T-cell (primary cell): ENCODE measurements at places on chromosomes 4 and X. TPM values are rescaled to one million over a fixed set of nuclear protein-coding genes. Genes with fewer than 3 reads are reported as not detected.

ZNF732 gene
- not detected for total RNA-seq

DNA sequence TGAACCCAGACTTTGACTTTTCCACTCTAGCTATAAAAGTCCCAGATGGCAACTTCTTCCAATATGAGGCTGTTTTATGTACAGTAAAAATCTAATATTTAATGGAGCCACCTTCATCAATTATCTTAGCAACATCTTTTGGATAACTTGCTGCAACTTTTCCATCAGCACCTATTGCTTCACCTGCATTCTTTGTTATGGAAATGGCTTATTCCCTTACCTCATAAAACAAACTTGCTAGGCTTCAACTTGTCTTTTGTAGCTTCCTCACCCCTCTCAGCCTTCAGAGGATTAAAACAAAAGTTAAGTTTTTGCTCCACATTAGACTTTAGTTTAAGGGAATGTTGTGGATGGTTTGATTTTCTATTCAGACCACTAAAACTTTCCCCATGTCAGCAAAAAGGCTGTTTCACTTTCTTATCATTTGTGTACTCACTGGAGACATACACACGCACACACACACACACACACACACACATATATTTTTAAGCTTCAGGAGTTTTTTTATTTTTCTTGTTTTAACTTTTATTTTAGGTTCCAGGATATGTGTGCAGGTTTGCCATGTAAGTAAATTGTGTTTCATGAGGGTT lies 1296.1 kb upstream of the PABPC4L start:
- H3K27ac ChIP-seq = no peak overlapping the region
- H3K4me3 ChIP-seq = no peak overlapping the region
- H3K4me1 ChIP-seq = no peaks in the 10 kb centered on the region
- DNase-seq = no peak
- H3K27me3 ChIP-seq = no peaks in the 10 kb centered on the region

DNA sequence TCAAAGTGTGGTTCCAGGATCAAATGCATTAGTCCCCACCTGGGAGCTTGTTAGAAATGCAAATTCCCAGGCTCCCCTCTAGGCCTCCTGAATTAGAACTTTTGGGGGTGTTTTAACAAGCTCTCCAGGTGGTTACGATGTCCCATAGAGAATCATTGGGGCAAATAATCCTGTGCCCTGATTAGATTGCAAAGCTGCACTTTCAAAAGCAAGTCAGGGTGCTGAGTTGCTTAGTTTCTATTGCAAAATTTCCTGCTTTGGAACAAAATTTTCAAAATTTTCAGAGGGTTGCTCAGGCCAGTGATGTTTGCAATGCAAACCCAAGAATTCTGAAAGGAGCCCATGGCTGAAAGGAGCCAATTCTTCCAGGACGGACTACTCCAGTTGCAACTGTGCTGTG lies 71.0 kb downstream of the MGST2 start:
- peaks cover 14% of the 10 kb centered on the region for H3K4me1 ChIP-seq
- H3K4me3 ChIP-seq = no peak overlapping the region
- H3K36me3 ChIP-seq = no peaks in the 10 kb centered on the region
- no peak for DNase-seq

DNA sequence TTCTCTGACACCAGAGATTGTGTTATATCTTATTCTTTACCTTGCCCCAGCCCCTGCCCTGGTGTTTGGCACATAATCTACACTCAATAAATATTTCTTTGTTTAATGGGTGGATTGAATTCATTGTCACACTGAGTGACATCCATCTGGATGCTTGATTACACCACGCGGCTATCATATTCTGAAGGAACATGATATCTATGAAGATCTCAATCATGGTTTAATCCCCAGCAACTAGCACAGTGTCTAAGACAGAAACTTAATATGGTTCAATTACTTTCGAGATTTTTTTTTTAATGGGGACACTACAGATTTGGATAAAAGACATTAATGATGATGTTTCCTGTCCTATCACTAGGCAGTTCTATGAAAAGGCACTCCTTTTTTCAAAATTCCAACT lies 246.3 kb downstream of the PALLD start:
- no peak overlapping the region for H3K4me3 ChIP-seq
- no peak for DNase-seq
- H3K4me1 ChIP-seq = no peaks in the 10 kb centered on the region

GRCh38 chr4:33649471-33649870 lies 2594.8 kb downstream of the ARAP2 start:
- H3K4me1 ChIP-seq = no peaks in the 10 kb centered on the region
- no peaks in the 10 kb centered on the region for H3K36me3 ChIP-seq
- H3K27ac ChIP-seq = no peak overlapping the region
- H3K27me3 ChIP-seq = no peaks in the 10 kb centered on the region
- H3K4me3 ChIP-seq = no peak overlapping the region
- DNase-seq = no peak
